HuH-7 (cell line): ENCODE measurements at places on chromosomes 1 and 21.
A peak's percentile ranks its signal among the peaks of the same experiment; 100 is the strongest.

DNA sequence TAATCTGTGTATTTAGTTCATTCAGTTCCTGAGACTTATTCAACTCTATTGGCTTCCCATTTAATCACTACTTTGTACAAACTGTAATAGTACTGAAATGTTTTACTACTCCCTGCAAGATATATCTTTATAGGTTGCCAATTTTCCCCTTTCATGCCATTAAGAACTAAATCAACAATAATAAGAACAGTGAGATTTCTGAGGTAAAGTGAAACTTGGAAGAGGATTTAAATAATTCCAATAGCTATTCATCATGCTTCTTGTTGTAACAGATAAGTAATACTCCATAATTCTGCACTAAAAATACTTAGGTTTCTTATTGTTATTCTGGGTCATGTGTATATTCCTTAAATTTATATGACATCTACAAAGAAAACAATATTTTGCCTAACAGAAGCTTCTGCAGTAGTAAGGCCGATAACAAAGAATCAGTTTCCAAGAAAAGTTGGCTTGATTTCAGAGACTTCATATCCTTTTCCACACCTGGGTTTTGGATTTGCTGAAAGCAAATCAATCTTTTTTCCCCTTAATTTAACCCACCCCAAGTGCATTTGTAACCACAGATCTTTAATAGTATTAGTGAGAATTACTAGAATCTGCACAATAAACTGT lies 258.3 kb downstream of the FAF1 start:
- no peak for DNase-seq

DNA sequence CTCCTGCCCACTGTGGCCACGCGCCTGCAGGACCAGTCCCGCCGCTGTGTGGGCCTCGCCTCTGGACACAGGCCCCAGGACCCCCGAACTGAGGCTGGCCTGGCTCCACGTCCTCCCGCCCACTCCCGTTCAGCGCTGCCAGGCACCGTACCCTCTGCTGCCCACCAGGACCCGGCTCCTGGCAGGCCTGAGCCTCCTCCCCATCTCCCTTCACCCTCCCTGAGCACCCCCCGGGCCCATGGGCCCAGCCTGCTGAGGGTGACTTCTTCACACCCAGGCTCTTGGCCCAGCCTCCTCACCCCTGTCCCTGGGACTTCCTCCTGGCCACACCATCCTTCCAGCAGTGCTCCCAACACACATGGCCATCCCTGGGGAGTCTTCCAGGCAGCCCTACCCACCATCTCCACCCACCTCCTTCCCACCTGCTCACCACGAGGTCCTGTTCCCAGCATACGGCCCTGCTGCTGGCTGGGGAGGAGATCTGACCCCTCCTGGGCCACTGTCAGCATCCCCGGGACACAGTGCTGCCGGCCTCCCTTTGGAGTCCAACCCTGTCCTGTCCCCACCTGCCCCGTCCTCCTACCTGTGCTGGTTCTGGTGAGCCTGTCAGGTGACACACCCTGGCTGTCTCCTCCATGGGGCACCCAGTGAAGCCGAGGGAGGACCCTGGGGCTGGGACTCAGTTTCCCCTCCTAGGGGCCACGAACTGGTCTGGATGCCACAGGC lies 53.7 kb downstream of the SLX9 start:
- no peak for DNase-seq

DNA sequence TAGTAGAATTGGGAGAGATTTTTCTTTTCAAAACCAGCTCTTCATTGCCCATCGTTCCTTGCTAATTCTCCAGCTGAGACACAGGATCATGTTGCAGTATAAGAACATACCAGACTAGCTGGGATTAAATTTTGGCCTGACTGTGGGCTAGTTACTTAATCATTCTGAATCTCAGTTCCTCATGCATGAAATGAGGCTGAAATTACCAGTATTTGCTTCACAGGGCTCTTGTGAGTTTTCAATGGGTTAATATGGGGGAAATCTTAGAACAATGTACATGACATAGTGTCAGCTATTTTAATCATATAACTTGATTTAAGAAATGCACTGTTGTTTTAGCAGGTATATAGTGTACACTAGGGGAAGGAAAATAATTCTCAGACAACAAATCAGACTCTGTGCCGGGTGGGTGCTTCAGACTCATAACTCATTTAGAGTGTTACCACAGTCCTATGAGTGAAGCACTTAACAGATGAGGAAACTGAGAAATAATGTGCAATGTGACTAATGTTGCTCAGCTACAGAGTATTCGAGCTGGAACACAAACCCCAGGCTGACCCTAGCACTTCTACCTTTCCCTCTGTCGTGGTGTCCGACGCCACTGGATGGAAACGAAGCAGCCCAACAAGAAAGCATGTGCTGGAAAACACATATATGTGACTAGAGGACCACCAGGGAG lies 137.6 kb upstream of the SGIP1 start:
- DNase-seq = no peak

- DNase-seq = no peak
These were observed 200.6 kb upstream of the HMCN1 start for GRCh38 chr1:185533596-185533995.

DNA sequence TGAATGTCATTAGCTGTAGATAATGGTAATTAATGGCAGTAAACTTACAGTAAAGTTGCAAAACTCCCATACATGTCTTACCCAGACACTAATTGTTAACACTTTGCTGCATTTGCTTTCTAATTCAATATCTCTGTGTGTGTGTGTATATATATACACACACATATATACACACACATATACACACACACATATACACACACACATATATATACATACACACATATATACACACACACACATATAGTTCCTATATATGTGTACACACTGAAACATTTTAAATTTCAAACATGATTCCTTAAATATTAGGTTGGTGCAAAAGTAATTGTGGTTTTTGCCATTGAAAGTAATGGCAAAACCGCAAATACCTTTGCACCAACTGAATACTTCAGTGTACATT lies 3.7 kb upstream of the EPHX1 start:
- no peak for DNase-seq

DNA sequence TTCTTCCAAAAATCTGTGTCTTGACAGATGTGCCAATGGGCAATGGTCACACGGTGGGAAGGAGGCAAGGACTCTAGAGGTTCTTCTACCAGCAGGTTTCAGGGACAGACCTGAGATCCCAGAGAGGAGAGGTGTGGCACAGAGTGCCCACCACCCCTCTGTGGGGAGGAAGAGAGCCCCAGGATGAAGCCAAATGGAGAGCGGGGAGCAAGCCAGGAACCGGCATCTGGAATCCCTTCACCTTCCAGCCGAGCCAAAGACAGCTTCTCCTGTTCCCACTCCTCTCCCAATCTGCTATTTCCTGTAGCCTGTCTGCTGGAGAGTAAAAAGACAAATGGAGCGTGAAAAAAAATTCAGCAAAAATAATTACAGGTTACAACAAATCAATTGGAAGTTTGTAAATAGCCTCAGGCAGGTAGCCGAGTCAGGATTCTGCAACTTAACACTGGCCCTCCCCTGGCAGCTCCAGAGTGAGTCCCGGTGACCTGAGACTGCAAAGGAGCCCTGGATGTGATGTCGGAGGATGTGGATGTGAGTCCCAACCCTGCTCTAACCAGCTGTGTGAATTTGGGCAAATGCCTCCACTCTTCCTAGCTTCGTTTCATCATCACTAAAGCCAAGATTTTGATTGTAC lies 45.4 kb upstream of the LRRN2 start:
- no peak for DNase-seq

GRCh38 chr1:38990386-38990737 lies 714 bp upstream of the AKIRIN1 start:
- DNase-seq = no peak

DNA sequence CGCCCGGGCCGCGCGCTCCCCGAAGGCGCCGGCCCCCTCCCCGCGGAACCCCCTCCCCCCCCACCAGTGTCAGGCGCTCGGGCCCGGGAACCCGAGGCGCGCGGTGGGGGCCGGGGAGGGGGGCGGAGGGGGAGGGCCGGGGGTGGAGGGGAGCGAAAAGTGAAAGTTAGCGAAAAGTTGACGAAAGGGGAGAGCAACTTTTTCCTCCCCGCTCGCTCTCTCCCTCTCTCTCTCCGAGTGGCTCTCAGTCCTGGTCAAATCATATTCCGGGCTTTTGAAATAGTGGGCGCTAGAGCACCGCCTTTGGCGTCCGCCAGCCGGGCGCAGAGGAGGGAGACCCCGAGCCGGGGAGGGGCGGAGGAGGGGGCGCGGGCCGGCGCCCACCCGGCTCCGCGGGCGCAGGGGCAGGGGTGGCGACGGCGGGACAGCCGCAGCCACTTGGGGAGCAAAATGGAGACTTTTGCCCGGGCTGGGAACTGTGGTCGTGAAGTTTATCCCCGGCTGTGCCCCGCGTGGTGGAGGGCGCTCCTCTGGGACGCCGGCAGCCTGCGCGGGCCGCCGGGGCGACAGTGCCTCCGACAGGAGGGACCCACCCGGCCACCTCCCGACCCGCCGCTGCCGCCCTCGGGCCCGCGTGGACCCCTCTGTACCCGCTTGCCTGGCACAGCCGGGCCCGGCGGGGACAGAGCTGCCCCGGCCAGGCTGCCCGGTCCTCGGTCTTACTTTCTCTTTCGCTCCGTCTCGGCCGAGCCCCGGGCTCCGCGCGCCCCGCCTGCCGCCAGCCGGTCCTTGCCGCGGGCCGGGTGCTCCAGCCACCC lies 697 bp downstream of the PRDM16 start:
- DNase-seq = peak; percentile 92

- no peak for DNase-seq
These were observed 35.3 kb upstream of the DMRTA2 start for GRCh38 chr1:50458507-50458906.

- DNase-seq = no peak
These were observed 31.3 kb upstream of the DNAJC11 start for GRCh38 chr1:6732942-6733341.

GRCh38 chr21:17340081-17340480 lies 172.8 kb upstream of the CXADR start:
- no peak for DNase-seq

- no peak for DNase-seq
These were observed 138.6 kb upstream of the B3GALT2 start for GRCh38 chr1:193325042-193325441.

DNA sequence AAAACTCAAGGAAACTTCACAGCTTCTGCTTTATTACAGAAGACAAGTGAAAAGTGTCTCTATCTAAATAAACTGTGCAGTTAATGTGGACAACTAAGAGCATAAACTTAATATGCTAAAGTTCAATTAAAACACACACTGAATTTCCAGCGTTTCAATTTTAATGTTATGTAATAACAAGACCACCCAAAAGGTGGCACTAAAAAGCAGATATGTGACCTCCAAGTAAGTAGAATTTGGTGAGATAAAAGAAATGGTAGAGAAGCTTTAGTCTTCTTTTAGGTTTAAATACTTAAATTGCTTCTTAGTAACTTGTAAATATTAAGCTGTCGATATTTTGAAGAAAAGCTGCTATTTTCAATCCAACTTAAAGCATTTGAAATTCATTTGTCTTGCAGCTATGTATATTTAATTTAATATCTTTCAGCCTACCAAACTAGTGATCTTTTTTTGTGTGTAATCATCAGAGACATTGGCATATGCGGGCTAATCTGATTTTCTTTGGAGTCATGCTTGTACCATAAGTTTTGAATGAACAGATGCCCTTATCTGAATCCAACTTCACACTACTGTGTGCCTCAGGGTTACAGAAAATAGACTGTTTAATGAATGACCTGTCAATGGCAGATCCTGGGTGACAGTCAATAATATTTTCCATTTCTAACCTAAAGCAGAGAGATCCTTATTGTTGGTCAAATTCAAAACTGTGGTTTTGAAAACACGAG lies 36.5 kb upstream of the ADAMTS1 start:
- no peak for DNase-seq

GRCh38 chr1:86502721-86503405 lies 34.1 kb downstream of the CLCA1 start:
- DNase-seq = no peak

GRCh38 chr1:99579691-99580172 lies 66.2 kb upstream of the PALMD start:
- peak; percentile 4 for DNase-seq

DNA sequence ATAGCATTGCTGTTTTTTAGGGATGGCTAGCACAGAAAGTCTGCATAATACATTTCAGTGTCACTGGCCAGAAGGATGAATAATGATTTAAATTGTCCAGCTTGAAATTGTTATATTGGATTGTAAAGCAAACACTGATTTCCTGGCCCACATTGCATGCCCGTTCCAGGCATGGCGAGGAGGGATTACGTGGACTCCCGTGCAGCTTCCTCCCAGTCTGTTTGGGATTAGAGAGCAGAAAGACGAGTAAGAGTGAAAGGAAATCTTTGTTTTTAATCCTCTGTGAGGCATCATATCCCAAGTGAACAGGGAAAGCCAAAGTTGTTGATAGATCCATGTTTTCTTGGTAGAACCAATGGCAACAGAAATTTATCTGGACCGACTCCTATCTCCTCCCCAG lies 8.4 kb downstream of the TRIM58 start:
- no peak for DNase-seq

DNA sequence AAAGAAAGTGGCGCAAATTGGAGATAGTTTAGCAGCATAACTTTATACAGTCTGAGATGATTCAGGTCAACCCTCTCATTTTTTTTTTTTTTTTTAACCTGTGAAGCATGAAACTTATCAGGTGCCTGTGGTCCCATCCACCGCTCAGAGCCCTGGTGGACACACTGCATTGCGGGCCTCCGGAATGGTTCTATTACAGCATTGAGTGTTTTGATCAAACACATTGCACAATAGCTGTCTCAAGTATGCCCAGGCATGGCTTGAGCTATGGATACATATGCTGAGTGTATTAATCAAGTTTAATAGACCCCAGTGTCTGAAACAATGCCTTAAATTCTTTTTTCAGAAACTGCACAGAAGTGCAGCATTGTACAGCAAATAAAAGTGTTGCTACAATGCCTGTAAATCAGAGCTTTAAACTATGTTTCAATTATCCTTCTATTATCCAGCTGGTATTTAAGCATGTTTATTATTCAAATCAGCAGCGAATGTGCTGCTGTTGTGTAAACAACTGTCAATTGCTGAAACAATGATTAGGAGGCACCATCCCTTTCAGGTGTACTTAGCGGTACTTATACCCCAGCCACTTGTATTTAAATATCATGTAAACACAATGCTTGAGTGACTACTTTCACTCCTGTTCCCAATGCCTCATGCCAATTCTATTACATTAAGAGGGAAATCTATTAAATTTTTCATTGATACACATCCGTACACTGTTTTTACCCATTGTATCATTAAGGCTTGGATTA lies 456.6 kb downstream of the RPS6KC1 start:
- DNase-seq = no peak

- no peak for DNase-seq
These were observed 78.2 kb downstream of the SLC16A1 start for GRCh38 chr1:112877750-112878149.

GRCh38 chr1:156652131-156652991 lies 10.4 kb downstream of the BCAN start:
- no peak for DNase-seq
